ENCODE measurements at places on chromosomes 2 and 18.

DNA sequence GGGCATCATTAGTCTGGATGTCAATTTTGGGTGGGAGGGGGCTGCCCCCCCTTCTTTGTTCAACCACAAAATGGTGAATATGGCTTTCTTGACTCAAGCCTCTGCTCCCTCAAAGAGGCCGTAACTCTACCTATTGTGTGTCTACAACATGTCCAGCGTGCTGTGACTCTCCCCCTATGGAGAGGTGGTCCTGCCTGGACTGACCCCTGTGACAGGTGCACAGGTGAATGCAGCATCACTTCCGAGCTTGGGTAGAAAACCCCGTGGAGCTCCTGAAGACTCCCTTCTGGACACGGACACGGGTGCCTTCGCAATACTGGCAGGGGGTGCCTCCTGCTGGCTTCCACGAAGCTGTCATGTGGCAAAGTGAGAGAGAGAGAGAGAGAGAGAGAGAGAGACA is 397.8 kb downstream of the GALR1 start:
- DNase-seq, result no peak

DNA sequence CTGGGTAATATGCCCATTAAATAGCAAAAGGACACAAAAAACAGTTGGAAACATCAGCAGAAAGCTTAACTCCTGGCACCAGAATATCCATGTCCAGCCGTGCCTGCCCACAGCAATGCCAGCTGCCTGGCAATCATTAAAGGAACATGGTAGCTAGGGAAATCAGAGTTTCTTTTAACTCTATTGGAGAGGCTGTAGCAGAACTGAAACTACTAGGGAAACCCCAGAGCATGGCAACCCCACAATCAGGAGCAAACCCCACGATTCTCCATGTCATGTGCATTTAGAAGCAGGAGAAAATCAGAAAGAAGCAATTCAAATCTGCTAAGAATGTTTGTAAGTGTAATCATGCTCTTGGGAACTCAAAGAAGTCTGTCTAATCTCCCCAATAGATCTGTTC is 409.0 kb upstream of the SMIM21 start:
- no peak for DNase-seq

DNA sequence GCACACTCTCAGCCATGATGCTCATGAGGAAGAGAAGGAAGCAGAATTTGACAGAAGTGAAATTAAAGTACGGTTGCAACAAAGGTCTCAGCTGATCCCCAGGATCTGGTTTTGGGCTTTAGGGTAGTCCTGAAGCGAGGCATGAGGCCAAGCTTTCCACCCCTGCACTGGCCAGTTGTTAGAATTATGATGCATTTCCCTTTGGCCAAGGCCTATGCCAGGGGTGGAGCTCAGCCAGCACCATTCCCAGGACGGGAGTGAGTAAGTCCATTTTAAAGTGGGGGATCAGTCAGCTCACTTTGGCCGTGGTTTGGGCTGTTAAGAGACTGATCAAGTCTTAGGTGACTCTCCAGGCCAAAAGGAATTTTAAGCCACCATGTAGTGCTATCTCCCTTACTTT is 314.5 kb upstream of the MMADHC start:
- DNase-seq, result peak; percentile 25

- no peak for DNase-seq
Observed at GRCh38 chr2:66982766-66983165, 414.4 kb upstream of the ETAA1 start.

GRCh38 chr2:97805776-97806175 is 92.4 kb downstream of the ZAP70 start:
- no peak for DNase-seq

DNA sequence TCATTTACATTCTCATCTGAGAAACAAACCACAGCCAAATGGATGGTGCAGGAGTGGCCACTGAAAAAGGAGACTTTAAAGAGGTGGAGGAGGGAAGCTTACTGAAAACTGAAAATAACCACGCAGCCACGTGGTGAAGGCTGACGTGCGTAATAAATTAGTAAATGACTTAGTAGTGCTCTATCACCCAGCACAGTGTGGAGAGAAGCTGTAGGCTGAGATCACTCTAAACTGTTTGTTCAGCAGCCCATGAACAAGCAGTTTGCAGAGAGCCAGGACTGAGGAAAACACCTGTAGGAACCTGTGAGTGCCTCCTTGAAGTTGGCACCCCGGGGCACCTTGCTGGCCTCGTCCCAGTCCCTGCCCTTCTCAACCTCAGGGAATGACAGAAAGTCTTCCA is 193.0 kb downstream of the TXNL1 start:
- no peak for DNase-seq

- no peak for DNase-seq
Observed at GRCh38 chr2:15457868-15458267, 103.3 kb downstream of the NBAS start.

DNA sequence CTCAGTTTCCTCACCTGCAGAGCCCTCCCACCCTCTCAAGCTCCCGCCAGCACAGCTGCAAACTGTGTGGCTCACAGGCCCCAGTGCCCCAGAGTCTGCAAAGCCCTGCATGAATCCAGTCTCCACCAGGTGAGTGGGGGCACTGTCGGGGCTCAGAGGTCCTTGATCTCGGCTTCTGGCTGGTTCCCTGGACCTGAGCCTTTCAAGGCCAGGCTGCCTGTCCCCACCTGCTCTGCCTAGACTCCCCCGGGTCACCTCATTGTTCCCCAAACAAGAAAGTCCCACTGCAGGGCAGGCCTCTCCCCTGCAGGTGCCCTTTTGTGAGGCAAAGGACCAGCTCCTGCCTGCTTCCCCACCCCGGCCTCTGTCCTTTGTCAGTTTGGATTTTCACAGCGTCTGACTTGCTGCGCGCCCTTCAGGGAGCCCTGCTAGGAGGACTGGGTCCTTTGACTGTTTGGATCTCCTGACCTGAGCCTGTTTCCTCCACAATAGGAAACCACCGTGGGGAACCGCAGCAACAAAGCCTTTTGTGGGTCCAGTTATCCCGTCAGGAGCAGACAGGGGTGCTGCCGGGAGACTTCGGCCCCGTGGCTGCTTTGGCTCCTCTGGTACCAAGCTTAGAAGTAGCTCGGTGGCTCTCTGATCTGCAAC is 200.5 kb upstream of the HDAC4 start:
- DNase-seq, result no peak

- no peak for DNase-seq
Observed at GRCh38 chr2:240687741-240688552, 3.7 kb upstream of the AQP12A start.

DNA sequence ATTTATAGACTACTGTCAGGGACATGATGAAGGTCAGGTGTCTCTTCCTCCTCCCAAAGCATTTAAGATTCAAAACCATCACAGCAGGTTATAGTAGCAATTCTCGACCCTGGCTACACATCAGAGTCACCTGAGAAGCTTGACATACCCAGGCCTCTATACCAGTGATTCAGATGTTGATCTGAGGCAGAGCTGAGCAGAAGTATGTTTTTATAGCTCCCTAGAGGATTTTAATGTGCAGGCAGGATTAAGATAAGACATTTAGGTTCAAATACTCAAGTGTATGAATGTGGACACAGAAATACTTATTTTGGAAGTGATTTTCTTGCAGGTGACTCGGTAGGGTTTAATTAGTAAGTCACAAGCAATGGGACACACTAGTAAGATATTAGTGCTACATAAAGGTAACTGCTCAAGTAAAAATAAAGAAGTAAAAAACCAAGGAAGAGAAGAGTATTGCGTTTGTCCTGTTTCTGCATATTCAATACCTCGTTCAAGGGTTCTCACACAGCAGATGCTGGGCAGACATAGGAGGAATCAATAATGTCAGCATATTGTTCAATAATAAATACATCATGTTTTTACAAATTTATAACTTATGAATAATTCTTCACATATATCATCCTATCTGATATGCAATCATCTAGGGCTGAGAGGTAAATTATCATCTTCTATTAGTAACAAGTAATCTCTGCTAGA is 7.0 kb downstream of the GCFC2 start:
- DNase-seq, result no peak

- peak; percentile 91 for DNase-seq
Observed at GRCh38 chr2:237662671-237663093, 35.3 kb downstream of the LRRFIP1 start.

DNA sequence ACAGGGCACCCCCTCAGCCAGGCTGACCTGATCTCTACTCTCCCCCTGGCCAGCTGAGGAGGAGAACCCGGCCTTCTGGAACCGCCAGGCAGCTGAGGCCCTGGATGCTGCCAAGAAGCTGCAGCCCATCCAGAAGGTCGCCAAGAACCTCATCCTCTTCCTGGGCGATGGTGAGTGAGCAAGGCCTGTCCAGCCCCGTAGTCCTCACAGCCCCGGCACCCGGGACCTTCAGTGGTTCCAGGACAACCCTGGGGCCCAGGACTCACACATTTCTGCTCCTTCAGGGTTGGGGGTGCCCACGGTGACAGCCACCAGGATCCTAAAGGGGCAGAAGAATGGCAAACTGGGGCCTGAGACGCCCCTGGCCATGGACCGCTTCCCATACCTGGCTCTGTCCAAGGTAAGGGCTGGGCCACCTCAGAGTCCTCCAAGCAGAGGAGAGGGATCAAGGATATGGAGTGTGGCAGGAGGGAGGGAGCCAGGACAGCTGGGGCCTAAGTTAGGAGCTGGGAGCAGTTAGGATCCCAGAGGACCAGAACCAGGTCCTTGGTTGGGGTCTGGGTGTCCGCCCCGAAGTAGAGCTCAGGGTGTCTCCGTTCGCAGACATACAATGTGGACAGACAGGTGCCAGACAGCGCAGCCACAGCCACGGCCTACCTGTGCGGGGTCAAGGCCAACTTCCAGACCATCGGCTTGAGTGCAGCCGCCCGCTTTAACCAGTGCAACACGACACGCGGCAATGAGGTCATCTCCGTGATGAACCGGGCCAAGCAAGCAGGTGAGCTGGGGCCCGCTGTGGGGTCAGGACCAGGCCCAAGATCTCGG is 555 bp downstream of the ALPI start:
- no peak for DNase-seq

GRCh38 chr2:216932113-216932862 is 72.4 kb upstream of the TNP1 start:
- DNase-seq, result no peak
